Caki2 (cell line): ENCODE measurements at places on chromosomes 5 and 9. TPM values are rescaled to one million over a fixed set of nuclear protein-coding genes. Genes with fewer than 3 reads are reported as not detected.

The PCDHB9 gene
- 1.1 and 1.6 TPM in 2 replicates for total RNA-seq

The DAB2 gene
- total RNA-seq: 0.68 and 2.1 TPM in 2 replicates

DNA sequence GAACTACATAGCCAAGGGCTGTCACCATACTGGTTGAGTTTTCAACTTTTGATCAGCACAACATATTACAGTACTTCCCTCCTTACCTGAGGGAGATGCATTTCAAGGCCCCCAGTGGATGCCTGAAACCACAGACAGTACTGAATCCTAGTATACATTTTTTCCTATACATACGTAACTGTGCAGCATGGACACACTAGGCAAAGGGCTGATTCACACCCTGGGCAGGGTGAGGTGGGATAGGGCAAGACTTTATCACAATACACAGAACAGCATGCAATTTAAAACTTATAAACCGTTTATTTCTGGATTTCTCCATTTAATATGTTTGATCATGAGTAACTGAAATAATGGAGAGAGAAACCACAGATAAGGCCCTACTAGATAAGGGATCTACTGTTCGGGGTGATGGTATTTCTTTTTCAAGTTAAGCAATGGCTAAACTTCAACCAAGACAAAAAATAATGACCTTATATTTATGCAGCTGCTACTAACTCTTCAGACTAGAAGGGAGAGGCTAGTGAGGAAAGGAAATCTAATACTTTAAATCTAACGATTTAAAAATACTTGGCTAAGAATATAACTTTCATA, 186.9 kb upstream of the GNA14 start:
- no peak for DNase-seq

DNA sequence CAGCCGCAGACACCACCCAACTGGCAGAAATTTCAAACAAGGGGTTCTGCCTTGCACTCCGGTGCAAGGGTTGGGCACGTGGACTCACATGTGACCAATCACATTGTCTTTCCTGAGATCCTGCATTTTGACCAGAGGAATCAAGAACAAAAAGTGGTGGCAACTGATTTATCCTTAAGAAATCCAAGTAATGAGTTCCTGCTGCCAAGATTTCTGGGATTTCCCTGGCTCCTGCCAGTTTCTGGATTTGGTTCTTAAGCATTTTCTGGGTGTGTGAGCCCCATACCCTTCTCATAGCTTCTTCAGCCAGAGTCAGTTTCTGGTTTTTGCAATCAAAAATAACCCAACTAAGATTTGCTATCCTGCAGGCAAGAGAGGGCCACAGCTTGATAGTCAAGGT, 17.4 kb upstream of the KCNIP1 start:
- no peak for DNase-seq

GRCh38 chr9:87686520-87687090, 39.3 kb upstream of the CTSL start:
- DNase-seq: no peak

DNA sequence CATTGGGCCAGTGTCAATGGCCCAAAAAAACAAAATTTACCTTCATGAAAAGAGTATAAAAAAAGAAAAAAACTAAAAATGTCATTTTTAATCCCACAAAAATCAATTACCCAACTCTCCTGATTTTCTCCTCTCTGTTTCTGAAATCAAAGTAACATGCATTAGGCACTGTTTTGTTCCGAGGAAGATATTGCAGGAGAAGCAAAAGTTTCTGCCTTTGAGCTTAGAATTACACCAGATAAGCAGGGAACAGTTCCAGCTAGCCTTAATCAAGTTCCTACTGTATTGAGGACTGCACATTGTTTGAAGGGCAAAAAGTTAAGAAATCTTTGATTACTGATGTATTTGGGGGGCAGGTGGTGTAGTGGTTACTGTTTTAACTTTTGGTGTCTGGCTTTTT, 1.1 kb upstream of the PRKAA1 start:
- no peak for DNase-seq

GRCh38 chr5:76732405-76733048, 16.6 kb downstream of the F2R start:
- no peak for DNase-seq

DNA sequence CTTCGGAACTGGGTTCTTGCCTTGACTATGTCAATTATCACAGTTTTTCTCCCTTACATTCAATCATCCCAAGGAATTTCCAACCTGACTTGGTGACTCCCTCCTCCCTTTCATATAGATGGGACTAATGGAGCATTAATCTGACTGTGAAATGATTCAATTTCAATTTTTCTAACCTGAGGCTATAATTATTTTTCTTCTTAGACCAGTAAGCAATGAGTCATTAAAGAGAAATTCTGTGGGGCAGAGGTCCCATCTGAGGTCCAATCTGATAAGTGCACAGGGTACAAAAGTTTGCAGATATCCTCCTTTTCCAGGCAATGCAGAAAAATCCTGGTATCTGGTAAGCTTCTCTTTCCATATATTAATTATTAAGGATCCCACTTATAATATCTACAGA, 18.9 kb downstream of the PDE4D start:
- DNase-seq: no peak

- DNase-seq: peak; percentile 92
Measured at GRCh38 chr9:2570615-2571479, 50.7 kb upstream of the VLDLR start.

- DNase-seq: peak; percentile 80
Measured at GRCh38 chr9:111597852-111598732, 1.4 kb downstream of the PTGR1 start.
